Hematopoietic multipotent progenitor cell treated with erythropoietin and hydrocortisone succinate and interleukin-3 and kit ligand, for 4 days (in vitro differentiated cells): ENCODE measurements at places on chromosomes 4 and X.

DNA sequence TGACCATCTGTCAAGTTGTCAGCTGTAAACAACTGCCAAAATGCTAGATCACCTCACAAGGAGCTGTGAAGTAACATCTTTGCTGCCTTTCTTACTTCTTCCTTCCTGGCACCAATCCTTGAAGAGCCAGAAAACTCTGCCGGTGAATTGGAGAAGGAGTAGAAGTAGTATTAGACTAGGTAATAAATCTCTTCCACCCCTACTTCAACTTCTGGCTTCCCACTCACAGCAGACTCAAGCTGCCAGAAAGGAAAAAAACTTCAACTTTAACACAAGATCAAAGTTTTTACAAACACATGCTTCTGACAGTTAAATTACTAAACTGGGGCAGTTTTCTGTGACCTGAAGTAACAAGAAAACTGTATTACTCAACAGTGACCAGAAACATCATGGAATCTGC, 164.7 kb upstream of the SLC7A11 start:
- DNase-seq: peak; percentile 62

DNA sequence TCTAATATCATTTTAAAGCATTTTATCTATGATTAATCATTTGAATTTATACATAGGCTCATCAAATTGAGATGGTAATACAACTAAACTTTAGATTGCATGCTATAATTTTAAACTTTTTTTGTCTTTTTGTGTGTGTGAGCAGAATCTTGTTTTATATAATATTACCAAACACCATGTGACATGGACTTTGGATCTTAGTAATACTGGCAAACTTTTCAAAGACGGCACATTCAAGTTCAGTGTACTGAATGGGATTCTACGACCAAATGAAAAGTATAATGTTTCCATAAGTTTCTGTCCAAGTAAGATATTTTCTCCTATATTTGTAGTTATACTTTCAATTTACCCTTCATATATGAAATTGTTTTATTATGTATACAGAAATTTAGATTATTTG, 116.0 kb downstream of the CFAP47 start:
- no peak for DNase-seq

GRCh38 chr4:140061659-140062289, 92.2 kb downstream of the MAML3 start:
- no peak for DNase-seq

DNA sequence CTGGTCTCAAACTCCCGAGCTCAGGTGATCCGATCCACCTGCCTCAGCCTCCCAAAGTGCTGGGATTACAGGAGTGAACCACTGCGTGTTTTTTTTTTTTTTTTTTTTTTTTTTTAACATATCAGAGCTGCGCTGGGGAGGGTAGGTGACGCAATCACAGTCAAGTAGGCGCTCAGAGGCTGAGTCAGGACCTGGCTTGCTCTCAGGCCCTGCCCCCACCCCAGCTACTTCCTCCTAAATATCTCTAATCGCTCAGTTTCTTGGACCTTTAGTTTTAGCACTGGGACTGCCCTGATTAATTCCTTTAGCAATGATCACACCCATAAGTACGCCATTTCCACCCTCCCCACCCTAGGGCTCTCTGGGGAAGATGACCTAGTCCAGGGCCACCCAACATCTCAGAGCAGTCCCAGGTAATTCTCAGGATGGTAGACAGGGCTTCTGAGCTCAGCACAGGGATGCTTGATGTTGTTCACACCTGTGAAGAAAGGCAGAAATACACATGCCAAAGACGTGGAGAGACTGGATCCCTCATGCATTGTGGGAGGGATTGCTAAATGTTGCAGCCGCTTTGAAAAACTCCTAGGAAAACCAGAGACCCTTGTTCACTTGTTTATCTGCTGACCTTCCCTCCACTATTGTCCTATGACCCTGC, 50.2 kb downstream of the DDX3X start:
- DNase-seq: peak; percentile 81

- peak; percentile 38 for DNase-seq
These were observed 195.2 kb upstream of the EPHA5 start for GRCh38 chr4:65865489-65865888.

GRCh38 chrX:27354021-27354420, 109.1 kb downstream of the PPP4R3C start:
- no peak for DNase-seq

GRCh38 chr4:143186649-143187048, 1.9 kb downstream of the USP38 start:
- DNase-seq: peak; percentile 71

DNA sequence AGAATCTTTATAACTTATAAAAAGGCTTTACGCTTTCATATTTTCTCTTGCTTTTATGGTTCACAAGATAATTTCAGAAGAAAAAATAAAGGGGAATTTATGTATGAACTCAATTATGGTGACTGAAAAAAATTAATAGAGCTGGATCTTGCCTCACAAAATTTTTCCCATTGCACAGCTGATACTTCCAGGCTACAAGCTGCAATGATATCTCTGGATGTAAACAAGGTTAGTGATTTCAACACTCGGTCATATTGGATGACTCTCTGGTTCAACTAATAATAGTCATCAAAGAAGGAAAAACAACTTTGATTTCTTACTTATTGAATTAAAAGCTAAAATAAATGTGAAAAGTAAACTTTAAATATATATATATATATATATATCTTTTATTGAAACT, 868.0 kb downstream of the FAT4 start:
- no peak for DNase-seq

- no peak for DNase-seq
These were observed 349.8 kb downstream of the PPARGC1A start for GRCh38 chr4:23539969-23540569.

DNA sequence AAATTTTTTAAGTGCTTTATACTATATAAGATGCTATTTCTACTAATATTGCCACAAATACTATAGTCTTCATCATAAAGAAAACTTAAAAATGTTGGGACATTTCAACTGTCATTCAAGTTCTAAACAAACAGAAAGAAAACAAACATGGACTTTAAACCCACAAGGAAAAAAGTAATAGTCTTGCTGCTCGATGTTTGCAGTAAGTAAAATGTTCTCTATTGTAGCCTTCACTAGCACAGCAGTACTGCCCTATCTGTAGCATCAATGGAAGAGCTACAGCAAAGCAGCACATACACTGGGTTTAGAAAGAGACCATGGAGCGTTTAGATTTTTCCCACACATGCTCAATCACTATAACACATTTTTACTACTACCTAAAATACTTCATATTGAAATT, 146.8 kb downstream of the KLHL13 start:
- DNase-seq: no peak

- DNase-seq: peak; percentile 8
These were observed 135.2 kb downstream of the STK32B start for GRCh38 chr4:5186271-5187064.

- DNase-seq: no peak
These were observed 35.8 kb upstream of the LEF1 start for GRCh38 chr4:108204518-108204917.

- peak; percentile 91 for DNase-seq
These were observed 18.5 kb upstream of the DRD5 start for GRCh38 chr4:9762823-9763475.

DNA sequence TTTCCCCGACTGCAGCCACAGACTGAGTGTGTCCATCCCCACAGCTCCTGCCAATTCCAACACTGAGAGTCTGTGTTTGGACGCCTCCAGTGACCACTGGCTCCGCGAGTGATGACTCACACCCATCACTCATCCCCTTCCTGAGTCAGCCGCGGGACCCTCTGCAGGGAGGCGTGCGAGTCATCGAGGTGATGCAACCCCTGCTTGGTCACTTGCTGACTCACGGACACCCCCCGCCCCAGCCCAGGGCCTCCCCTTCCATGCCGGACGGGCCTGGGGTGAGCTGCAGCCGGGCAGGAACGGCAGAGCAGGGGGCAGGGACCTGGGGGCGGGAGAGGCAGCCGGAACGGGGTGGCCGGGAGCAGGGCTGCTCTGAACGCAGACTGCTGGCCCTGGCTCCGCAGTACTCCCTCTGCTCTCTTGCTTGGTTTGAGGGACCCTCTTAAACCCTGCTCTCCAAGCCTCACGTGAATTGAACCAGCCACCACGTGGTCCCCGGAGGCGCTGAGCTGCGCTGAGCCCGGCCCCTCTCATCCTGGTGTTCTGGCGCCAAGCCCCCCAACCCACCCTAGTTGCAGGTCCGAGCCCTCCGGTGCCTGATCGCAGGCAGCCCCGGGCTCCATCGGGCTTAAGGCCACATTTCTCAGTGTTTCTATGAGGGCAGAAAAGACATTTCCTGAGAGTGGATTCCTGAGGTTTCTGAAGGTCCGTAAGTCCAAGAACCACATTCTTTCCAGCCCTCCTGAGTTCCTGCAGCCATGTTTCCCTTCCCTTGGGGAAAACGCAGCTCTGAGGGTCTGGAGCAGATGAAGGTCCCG, 32.4 kb downstream of the FGFRL1 start:
- DNase-seq: peak; percentile 62

GRCh38 chrX:95860127-95860526, 824.5 kb upstream of the DIAPH2 start:
- DNase-seq: no peak

DNA sequence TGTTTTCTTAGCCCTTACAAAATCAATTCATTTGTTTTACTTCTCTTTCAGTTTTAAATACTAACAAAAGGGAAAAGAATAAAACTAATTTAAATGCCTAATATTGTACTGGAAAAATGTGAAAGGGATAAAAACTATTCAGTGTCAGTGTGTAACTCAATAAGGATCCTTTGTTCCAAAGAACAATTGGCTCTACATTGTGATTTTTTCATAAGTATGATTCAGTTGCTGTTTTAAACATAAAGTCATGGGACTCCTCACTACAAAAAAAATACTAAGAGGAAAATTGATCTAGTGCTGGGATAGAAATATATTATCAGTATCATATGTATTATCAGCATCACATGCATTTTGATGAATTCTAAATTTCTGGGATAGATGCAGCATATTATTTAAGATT, 199.4 kb upstream of the TRAM1L1 start:
- no peak for DNase-seq

DNA sequence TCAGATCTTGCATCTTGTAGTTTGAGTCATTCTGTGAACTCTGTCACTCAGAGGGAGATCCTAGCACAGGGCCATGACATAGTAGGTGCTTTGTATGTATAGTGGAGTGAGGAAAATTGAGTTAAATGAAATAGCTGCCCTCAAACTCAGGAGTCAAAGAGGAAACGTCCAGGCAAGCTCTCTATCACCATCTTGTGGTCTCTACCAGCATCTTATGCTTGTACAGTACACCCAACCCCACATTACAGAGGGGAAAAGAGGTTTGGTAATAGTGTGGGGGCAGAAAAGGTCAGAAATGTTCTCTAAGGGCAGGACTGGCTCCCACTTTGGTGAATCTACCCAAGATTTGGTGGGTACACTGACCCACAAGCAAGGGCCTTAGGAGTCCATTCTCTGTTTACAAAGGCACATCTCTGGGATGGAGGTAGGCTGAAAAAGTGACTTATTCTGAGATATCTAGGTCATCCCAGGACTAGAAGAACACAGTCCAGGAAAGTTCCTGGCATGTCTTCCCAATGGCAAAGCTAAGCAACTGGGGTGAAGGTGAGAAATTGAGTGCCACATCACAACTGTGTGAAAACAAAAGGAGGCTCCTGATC, 131.8 kb downstream of the OR13H1 start:
- DNase-seq: peak; percentile 43

GRCh38 chr4:138087066-138087719, 155.0 kb downstream of the SLC7A11 start:
- DNase-seq: no peak

DNA sequence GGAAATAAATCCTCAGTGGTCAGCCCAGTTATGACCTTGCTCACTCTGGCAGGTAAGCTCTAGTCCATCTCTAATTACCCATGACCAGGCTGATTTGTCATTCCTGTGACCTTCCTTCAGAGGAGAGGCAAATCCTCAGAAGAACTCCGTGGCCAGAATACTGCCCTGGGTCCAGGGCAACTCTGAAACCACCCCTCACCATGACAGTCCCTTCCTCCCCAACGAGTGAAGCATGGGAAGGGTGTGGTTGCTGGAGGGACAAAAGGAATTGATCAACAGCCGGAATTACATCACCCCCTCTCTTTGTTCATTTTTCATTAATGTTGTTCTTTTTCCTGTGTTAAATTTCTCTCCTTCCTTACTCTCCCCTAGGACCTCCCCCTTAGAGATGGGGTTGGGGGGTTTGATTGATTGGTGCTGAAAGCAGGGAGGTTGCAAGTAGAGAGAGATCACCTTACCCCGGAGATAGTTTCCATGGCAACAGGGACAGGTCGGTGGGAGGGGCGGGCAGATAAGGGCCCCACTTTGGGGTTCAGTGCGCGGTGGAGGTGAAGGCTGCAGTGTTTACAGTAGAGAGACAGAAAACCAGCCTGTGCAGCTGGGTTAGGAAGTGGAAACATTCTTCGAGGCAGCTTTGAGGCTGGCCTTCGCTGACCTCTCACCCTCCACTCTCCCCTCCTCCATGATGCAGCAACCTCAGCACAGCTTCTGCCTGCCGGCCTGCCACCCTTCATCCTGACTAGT, 647.4 kb downstream of the BCOR start:
- no peak for DNase-seq

- no peak for DNase-seq
These were observed 1.9 kb downstream of the NEUROG2 start for GRCh38 chr4:112513971-112514646.

- no peak for DNase-seq
These were observed 43.0 kb downstream of the LRP2BP start for GRCh38 chr4:185352741-185353140.

- no peak for DNase-seq
These were observed 67.4 kb downstream of the APBB2 start for GRCh38 chr4:41146716-41147506.

DNA sequence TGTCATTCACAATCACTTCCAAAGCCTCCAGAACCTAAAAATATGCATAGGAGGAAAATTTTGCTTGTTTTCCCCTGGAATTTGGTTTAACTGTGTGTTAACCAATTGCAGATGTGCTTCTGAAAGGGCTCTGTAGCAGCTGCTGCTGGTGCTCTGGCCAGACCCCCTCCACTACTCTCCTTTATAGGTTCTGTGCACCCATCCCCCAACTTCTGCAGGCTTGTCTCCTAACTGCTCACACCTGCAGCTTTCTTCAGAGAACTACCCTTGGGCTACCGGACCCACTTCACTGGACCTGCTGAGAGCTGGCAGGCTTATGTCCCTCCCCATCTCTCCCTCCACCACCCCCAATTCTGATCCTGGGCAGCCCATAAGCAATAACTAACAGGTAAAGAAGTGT, 662.1 kb upstream of the DIPK2B start:
- DNase-seq: no peak

DNA sequence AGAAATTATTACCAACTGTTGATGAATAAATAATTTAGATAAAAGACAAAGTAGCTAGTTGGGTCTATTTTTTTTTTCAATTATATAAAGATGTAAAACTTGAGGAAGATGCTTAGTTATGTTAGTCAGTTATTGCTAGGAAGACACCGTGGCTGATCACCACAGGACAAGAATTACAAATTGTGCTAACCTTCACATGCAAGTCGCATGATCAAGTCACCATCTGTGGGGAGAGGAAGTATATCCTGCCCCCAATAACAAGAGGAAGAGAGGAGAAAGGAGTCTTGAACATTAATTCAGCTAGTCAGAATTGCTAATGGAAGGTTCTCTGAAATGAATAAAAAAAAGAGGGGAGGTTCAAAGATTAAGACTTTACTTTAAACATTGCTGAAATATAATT, 52.3 kb downstream of the CPEB2 start:
- no peak for DNase-seq
